ENCODE measurements at places on chromosomes 6 and 20. TPM values are rescaled to one million over a fixed set of nuclear protein-coding genes. Genes with fewer than 3 reads are reported as not detected.

SLC22A3 gene
- 3.2 TPM for total RNA-seq

ZC2HC1B gene
- total RNA-seq: not detected

LTA gene
- total RNA-seq: not detected

SLC17A2 gene
- not detected for total RNA-seq

C20orf144 gene
- total RNA-seq: 0.66 TPM

OPRM1 gene
- total RNA-seq: not detected

GPR6 gene
- total RNA-seq: not detected

SPATA2 gene
- 9.3 TPM for total RNA-seq

SIGLEC1 gene
- not detected for total RNA-seq

CALHM4 gene
- not detected for total RNA-seq

KCNB1 gene
- 0.50 TPM for total RNA-seq

TSHZ2 gene
- 0.49 TPM for total RNA-seq

ANKRD66 gene
- not detected for total RNA-seq

TSPO2 gene
- total RNA-seq: not detected

LHFPL5 gene
- not detected for total RNA-seq

KIAA0408 gene
- 4.0 TPM for total RNA-seq

NKAIN4 gene
- total RNA-seq: 16.0 TPM

SRMS gene
- total RNA-seq: 0.50 TPM

Data from GM23338 (cell line).